Central memory CD8-positive, alpha-beta T cell (primary cell): ENCODE measurements at places on chromosomes 2 and 18.

- DNase-seq: no peak
Measured at GRCh38 chr18:5717256-5717655, 173.5 kb upstream of the EPB41L3 start.

GRCh38 chr2:170703776-170704476 is 11.2 kb upstream of the SP5 start:
- no peak for DNase-seq

DNA sequence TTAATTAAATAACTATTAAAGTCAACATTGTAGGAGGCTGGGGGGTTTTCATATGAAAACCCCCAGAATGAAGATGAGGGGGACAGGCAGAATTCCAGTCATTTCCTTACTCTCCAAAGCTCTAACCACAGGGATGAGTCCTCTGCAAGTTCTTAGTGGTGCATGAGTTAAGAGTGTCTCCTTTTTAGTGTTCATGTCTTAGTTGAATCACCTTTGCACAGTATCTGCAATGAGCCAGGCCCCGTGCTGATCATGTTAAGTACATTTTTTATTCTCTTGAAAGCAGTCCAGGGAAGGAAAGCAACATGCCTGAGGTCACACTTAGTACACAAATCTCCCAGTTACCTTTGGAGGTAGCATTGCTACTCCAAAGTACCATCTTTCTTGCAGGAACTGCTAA is 25.7 kb upstream of the MSGN1 start:
- no peak for DNase-seq

DNA sequence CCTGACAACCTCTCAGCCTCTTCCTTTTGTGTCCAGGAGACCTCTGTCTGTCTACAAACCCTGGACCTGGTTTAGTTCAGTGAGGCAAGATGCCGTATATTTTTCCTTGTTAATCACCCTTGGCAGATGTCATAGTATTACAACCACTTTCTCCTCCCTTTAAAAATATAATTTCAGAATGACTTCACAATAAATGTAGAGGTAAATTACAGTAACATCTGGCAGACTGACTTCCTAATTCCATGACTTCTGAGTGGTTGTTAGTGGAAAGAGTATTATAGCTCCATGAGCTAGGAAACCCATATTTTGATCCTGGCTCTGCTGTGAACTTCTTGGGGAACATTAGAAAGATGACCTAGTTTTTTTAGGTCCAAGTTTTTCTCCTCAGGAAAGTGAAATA is 39.5 kb downstream of the SPATS2L start:
- DNase-seq: no peak

DNA sequence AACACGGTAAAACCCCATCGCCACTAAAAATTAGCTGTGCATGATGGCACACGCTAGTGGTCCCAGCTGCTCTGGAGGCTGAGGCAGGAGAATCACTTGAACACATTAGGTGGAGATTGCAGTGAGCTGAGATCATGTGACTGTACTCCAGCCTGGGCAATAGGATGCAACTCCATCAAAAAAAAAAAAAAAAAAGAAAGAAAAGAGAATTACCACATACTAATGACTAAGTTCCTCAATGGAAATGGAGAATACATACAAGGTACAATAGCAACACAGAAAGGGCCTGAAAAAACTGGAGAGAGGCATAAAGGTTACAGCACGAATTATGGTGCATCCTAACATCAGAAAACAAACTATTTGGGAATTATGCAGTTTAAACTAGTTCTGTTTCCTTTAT is 81.3 kb downstream of the CDH2 start:
- DNase-seq: no peak

- DNase-seq: no peak
Measured at GRCh38 chr2:198236338-198236737, 431.9 kb downstream of the PLCL1 start.

GRCh38 chr2:43210467-43211303 is 15.7 kb downstream of the ZFP36L2 start:
- DNase-seq: no peak

GRCh38 chr2:138182937-138183312 is 218.7 kb downstream of the HNMT start:
- no peak for DNase-seq

DNA sequence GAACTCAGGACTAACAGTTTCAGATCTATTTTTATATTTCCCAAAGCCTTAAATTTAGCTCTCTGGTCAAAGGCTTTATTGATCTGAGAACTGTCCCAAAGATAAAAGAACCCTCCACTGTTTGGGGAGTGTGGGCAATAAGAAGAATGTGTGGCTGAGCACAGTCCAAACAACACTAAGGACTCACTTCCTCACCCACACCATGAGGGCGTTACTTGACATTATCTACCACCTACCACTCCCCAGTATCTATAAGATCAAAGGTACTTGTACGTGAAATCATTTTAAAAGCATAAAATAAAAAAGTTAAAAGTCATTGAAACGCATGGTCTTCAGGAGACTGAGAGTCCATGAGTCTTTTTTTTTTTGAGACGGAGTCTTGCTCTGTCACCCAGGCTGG is 54.6 kb upstream of the NFU1 start:
- DNase-seq: no peak

- no peak for DNase-seq
Measured at GRCh38 chr2:23330214-23330613, 54.8 kb upstream of the KLHL29 start.

DNA sequence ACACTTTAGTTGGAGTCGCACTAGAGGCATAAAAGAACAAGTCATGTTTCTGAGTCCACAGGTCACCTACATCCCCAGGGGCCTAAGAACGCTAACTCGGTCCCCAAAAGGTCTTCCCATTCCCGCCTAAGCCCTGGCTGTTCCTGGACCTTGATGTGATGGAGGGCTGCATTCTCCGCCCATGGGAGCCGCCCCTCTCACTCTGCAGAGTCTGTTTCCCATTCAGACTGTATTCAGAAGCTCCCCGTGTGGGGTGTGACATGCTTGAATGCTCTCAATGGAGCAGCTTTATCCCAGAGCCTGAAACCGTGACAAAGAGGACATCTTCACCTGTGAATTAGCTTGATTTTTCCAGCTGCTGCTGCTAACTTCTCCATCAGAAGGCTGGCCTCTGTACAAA is 319.0 kb upstream of the KLHL29 start:
- no peak for DNase-seq

- DNase-seq: no peak
Measured at GRCh38 chr18:54945576-54946125, 13.6 kb downstream of the CCDC68 start.

DNA sequence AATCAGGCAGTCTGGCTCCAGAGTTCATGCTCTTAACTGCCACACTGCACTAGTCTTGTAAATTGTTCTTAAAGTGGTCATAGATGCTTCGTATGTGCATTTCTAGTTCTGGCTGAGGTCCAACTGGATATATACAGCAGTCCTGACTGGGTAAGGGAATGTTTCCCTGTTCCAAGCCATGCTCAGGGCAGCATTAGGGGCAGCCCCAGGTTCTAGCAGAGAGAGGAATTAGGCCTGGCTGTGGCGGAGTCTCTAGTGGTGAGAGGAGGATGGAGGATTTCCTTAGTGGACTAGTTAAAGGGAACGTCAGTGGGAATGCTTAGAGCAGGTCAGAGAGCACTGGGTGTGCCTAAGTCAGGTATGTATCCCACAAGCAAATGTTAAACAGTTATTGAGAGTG is 28.0 kb downstream of the UBE2E3 start:
- DNase-seq: no peak

GRCh38 chr2:86337244-86337835 is at the start of gene REEP1:
REEP1 (minus strand) TSS chr2:86337626; CDS start chr2:86337510, 116 bp downstream.
- DNase-seq: no peak

DNA sequence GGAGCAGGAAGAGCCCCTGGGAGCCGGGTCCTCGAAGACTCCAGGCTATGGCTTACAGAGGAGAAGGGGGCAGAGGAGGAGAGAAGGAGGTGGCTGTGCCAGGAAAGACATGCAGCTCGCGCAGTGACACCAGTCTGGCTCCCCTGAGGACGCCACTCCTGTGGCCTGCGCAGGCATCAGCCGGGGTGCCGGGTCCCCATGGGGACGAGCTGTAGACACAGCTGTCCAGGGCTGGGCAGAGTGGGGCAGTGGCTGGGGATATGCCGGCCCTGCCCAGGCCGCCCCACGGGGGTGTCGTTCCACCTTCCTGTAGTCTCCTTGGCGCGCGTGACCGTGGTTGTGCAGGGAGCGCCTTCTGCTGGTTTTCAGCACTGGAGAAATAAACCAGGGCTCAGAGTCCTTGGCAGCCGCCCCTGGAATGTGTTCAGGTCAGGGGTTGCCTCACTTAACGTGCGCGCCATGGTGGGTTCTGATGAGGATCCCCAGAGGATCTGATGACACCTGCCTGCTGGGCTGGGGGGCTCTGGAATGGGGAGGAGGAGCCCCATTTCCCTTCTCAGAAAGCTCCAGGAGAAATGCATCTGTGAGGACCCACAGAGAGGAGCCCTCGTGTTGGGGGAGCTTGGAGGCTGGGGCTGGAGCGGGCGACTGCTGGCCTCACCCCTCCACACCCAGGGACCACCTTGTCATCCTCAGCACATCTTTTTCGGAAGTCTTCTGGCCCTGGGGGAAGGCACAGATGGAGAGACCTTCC is 26.7 kb downstream of the RAMP1 start:
- DNase-seq: no peak

GRCh38 chr18:61808286-61808685 is 84.5 kb downstream of the RNF152 start:
- DNase-seq: no peak

- DNase-seq: no peak
Measured at GRCh38 chr18:53971331-53971730, 253.1 kb downstream of the MBD2 start.

GRCh38 chr2:189673661-189674373 is 653 bp upstream of the ANKAR start:
- DNase-seq: no peak

DNA sequence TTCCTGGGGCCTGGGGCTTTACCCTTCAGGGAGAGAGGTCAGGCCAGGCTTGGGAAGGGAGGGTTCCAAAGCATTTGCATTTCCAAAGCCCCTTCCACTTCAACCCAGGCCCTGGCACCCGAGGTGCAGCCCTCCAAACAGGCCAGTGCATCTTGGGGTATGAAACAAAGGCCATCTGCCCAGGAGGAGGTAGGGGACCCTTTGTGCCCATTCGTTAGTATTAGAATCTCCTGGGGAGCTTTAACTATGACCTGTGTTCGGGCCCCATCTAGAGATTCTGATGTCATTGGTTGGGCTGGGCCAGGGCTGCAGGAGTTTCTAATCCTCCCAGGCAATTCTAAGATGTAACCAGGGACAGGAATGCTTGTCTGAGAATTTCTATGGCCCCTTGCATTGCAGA is 73.6 kb downstream of the CIB4 start:
- no peak for DNase-seq

- no peak for DNase-seq
Measured at GRCh38 chr2:3024401-3024935, 353.1 kb downstream of the EIPR1 start.

GRCh38 chr2:79935771-79936657 is 368.5 kb downstream of the LRRTM1 start:
- DNase-seq: no peak

DNA sequence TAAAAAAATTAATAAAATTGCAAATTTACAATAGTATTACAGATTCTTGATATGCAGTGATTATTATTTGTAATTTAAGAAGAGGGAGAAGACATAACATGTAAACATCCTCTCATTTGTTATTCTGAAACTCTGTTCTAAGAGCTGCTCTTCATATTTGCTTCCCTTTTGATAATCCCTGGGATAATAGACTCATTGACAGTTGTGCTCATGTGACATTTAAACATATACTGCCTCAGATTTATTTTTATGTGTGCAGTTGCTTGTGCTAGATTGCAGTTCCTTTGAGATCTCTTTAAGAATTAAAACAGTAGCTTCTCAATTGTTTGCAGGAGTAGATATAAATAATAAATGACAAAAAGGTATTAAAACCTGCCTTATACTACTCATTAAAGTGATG is 605.1 kb upstream of the CNTNAP5 start:
- no peak for DNase-seq

GRCh38 chr2:100293341-100294161 is 28.8 kb downstream of the LONRF2 start:
- no peak for DNase-seq

DNA sequence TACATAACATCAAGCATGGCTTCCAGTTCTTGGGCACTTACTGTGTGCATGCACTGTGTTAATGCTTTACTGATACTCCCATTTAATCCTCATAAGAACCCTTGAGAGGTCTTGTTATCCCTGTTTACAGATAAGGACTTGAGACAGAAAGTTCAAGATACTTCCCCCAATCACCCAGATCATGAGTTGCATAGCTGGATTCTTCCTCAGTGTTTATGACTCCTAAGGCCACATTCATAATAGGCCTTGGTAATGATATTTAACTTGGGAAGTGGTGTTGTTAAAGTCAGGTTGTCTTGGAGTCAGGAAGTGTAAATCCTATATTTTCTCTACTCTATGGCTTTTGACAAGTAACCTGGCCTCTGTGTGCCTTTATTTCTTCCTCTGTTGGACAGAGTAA is 22.7 kb downstream of the NOSTRIN start:
- no peak for DNase-seq

GRCh38 chr18:63773551-63773950 is 1.7 kb upstream of the SERPINB7 start:
- no peak for DNase-seq

DNA sequence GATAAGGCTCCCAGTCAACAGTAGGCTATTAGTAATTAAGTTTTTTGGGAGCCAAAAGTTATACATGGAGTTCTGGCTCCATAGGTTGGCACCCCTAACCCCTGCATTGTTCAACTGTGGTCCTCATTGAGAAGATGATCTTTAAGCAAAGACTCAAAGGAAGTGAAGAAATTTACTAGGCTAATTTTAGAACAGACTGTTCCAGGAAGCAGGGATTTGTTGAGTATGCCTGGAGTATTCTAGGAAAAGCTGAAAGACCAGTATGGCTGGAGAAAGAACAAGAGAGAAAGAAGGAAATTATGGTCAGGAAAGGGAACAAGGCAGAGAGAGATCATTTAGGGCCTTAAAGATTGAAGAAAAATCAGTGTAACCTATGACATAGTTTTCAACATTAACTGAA is 125.1 kb downstream of the PMAIP1 start:
- DNase-seq: no peak

- no peak for DNase-seq
Measured at GRCh38 chr2:177670791-177671535, 278.4 kb downstream of the AGPS start.

GRCh38 chr18:28723506-28723905 is 546.6 kb upstream of the CDH2 start:
- DNase-seq: no peak

DNA sequence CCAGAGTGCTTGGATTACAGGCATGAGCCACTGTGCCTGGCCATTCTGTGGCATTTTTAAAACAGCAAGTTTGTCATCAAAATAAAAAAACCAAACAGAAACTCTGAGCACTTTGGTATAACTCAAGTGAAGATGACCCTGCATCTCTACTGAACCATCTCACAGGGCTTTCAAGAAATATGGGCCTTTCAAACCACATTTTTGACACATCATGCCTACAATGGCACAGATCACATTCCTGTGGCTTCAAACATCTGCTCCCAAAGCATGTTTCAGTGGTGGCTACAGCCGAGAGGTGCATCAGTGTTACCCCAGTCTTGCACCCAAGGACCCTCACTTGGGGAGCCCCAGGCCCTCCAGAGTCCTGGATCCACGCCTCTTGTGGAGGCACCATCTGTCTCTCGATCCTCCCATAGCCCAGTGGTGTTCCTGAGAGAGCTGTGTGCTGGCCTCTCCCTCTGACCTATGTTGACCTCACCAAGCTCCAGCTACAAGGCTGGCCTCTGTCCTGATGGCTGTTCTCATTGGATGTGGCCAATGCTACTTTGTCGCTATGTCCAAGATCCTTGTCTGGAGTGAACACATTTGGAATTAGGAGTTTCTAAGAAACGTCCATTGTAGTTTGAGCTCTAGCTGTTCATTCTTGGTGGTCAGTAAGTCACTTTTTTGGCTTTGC is 55.2 kb upstream of the RALBP1 start:
- DNase-seq: no peak
